CD4-positive, alpha-beta memory T cell (primary cell): ENCODE measurements at places on chromosomes 6 and 20. TPM values are rescaled to one million over a fixed set of nuclear protein-coding genes. Genes with fewer than 3 reads are reported as not detected.

DNA sequence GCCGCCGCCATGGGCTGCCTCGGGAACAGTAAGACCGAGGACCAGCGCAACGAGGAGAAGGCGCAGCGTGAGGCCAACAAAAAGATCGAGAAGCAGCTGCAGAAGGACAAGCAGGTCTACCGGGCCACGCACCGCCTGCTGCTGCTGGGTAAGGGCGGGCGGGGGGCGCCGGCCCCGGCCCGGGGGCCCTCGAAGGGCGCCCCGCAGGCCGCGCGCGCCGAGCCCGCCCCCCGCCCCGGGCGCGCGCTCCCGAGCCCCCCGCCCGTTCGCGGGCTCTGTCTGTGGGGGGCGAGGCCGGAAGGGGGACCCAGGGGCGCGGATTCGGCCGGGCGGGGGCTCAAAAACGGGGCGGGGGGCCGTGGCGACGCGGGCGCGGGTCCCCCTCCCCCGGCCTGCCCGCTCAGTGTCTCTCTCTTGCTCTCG lies 39.2 kb downstream of the GNAS start:
- no peaks in the 10 kb centered on the region for H3K36me3 ChIP-seq
- H3K4me3 ChIP-seq: no peak overlapping the region
- peak overlapping the region; percentile 80 for H3K27ac ChIP-seq
- no peak for DNase-seq
- no peaks in the 10 kb centered on the region for H3K27me3 ChIP-seq

GMNN gene
- total RNA-seq: 6.1 TPM

ASCC3 gene
- 57.9 TPM for total RNA-seq

DNA sequence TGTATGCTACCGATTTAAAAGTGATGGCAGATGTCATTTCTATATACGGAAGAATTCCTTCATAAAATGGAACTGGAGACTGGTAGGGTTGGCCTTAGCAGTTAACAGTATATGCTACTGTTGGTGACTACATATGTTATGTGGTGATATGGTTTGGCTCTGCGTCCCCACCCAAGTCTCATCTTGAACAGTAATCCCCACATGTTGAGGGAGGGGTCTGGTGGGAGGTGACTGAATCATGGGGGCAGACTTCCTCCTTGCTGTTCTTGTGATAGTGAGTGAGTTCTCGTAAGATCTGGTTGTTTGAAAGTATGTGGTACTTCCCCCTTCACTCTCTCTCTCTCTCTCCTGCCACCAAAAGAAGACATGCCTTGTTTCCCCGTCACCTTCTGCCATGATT lies 29.6 kb downstream of the RGS17 start:
- H3K36me3 ChIP-seq: no peaks in the 10 kb centered on the region
- no peak overlapping the region for H3K4me3 ChIP-seq
- DNase-seq: no peak
- H3K4me1 ChIP-seq: no peaks in the 10 kb centered on the region

NXT1 gene
- total RNA-seq: 23.6 TPM

GGT7 gene
- 37.2 TPM for total RNA-seq

- no peak overlapping the region for H3K4me3 ChIP-seq
- H3K36me3 ChIP-seq: no peaks in the 10 kb centered on the region
- no peaks in the 10 kb centered on the region for H3K27me3 ChIP-seq
Observed at GRCh38 chr6:90434094-90434493, 137.5 kb upstream of the BACH2 start.

- H3K27me3 ChIP-seq: no peaks in the 10 kb centered on the region
- H3K4me3 ChIP-seq: no peak overlapping the region
- DNase-seq: no peak
- H3K36me3 ChIP-seq: peaks cover 6% of the 10 kb centered on the region
- peaks cover 76% of the 10 kb centered on the region for H3K4me1 ChIP-seq
Observed at GRCh38 chr6:25132934-25133333, 146.2 kb upstream of the CARMIL1 start.
